Fibroblast of gingiva (primary cell): ENCODE measurements at places on chromosomes 1 and 21.

DNA sequence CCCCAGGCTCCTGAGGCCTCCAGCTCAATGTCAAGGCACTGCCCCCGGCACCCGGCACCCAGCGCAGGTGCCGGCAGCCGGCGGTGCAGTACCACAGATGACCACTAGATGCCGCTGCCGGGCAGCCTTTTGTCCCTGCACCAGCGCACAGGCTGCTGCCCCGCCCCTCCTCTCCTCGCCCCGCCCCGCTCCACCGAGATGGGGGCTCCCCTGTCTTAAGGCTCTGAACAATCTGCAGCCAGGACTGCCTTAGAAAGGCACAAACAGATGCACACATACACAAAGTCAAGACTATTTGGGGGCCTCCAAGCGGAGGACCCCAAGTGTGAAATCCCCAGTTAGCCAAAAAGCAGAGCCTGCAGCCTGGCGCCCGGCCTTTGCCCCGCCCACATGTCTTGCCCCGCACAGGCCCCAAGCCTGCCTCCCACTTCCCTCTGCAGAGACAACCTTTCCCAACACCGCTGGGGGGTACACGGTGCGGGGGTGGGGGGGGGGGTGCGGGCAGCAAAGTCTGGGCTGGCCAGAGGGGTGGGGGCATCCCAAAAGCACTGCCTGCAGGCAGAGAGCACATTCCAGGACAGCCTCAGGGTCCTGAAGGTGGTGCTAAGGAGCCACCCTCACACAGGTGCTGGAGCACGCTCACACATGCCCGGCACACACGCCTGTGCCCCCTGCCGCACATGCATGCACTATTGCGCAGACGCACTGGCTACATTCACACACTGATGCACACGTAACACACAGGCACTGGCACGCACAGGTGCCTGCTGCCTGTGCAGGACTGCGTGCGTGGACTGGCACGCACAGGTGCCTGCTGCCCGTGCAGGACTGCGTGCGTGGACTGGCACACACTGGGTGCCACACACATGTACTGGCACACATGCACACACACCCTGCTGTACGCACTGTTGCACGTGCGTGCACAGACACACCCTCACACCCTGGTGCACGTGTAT lies 37.1 kb downstream of the ARHGEF16 start:
- peak; percentile 23 for DNase-seq

GRCh38 chr1:172143384-172144055 lies 277.0 kb upstream of the C1orf105 start:
- peak; percentile 67 for DNase-seq

GRCh38 chr21:35909456-35910223 lies 150.7 kb downstream of the SETD4 start:
- DNase-seq, result no peak

DNA sequence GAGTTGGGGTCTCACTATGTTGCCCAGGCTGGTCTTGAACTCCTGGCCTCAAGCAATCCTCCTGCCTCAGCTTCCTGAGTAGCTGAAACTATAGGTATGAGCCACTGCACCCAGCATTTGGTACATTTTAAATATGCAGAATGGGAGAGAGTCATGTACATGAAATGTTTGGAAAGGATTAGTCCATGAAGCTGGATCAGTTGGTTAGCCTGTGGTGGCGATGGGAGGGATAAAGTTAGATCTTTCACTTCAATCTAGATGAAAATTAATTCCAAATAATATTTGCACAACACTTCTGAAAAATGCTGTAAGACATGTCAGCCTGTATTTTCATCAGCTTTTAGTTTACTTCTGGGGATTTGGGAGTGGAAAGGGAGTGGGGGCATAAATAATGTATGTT lies 188.9 kb downstream of the HUNK start:
- no peak for DNase-seq

- no peak for DNase-seq
Observed at GRCh38 chr1:64572222-64572900, 102.4 kb downstream of the CACHD1 start.

GRCh38 chr1:182766050-182766449 lies 23.5 kb upstream of the NPL start:
- no peak for DNase-seq

DNA sequence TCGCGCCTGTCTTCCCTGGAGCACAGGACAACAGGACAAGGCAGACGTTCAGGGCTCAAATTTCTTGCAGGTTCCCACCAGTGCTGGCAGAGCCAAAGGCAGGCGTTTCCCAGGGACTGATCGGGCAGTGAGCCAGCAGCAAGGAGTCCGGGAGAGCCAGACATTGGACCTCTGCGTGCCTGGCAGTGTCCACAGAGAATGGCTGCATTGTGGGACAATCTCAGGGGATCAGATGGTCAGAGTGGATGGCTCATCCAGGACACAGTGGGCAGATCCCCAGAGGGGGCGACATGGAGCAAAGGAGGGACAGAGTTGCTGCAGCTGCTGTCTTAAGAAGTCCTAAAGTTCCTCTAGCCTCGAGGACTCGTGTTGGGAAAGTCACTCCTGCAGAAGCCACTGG lies 4.6 kb downstream of the TMEM63A start:
- DNase-seq, result peak; percentile 48

GRCh38 chr1:59705466-59706302 lies 109.1 kb upstream of the HOOK1 start:
- DNase-seq, result peak; percentile 71

GRCh38 chr1:21691739-21692138 lies 22.6 kb upstream of the RAP1GAP start:
- DNase-seq, result no peak

DNA sequence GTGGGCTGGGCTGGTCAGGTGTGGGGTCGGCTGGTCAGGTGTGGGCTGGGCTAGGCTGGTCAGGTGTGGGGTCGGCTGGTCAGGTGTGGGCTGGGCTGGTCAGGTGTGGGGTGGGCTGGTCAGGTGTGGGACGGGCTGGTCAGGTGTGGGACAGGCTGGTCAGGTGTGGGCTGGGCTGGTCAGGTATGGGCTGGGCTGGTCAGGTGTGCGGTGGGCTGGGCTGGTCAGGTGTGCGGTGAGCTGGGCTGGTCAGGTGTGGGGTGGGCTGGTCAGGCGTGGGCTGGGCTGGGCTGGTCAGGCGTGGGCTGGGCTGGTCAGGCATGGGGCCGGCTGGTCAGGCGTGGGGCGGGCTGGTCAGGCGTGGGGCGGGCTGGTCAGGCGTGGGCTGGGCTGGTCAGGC lies 6.3 kb upstream of the FNDC10 start:
- DNase-seq, result no peak

DNA sequence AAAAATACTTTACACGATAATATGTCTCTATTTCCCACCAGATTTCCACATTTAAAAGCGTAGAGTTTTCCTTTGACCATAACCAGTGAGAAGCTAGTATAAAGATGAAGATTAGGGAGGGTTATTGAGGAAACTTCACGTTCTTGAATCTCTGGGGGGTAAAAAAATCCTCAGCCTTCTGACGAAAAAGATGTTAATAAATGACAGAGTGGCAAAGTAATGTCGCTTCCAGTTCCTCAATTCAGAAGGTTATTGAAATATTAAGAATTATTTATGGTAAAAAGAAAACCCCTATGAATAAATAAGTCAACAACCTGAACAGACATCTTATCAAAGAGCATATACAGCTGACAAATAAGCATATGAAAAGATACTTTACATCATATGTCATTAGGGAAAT lies 241.0 kb downstream of the GPATCH2 start:
- DNase-seq, result no peak

DNA sequence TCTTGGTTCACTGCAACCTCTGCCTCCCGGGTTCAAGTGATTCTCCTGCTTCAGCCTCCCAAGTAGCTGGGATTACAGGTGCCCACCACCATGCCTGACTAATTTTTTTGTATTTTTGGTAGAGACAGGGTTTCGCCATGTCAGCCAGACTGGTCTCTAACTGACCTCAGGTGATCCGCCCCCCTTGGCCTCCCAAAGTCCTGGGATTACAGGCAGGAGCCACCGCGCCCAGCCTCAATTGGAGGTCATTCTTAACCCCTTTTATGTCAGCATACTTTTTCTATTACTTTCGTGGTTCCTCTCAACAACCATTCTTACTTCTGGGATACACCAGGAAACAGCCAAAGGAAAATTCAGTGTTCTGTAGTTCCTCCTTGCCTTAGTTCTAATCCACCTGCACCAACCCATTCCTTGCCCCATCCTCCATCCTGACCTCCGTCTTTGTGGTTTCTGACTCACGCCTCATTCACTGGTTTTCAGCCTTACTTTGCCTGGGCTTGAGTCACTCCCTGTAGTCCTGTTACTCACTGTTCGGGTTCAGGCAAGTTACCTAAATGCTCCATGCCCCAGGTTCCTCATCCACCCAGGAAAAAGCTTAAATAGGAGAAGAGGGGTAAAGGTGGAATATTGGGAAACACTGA lies 12.9 kb upstream of the BCL10 start:
- DNase-seq, result peak; percentile 49

GRCh38 chr21:45022348-45022675 lies 52.1 kb upstream of the ADARB1 start:
- no peak for DNase-seq

DNA sequence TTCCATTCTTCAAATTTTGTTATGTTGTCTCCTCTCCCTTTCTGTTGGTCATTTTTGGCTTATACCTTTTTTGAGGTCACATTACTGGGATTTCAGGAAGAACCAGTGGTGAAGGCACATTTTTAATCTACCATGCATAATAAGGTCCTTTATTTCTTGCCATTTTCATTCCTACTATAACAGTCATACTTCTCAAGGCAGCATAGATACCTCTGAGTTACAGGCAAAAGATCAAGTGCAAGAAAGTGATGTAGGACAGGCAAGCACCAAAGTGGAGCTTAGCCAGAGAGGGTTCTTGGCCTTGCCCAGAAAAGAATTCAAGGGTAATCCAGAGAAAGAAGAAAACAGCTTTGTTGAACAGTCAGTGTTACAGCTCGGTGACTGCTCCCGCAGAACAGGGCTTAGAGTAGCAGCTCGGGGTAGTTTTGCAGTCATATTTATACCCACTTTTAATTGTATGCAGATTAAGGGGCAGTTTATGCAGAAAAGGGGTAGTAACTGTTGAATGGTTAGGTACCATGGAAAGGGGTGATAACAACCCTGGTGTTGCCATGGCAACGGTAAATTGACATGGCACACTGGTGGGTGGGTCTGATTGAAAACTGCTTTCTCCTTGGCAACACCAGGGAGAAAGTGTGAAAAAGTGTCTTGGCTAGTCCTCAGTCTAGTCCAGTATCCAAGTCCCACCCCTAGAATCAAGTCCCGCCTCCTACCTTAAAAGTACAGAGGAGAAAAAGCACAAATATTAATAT lies 39.6 kb upstream of the DOCK7 start:
- DNase-seq, result no peak

GRCh38 chr1:59108481-59109317 lies 188.2 kb upstream of the FGGY start:
- no peak for DNase-seq

DNA sequence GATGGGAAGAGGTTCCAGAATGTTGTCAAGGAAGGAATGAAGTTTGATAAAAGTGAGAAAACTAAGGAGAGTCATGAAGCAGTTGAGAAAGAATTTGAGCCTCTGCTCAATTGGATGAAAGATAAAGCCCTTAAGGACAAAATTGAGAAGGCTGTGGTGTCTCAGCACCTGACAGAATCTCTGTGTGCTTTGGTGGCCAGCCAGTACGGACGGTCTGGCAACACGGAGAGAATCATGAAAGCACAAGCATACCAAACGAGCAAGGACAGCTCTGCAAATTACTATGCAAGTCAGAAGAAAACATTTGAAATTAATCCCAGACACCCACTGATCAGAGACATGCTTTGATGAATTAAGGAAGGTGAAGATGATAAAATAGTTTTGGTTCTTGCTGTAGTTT lies 142.8 kb downstream of the CDC7 start:
- DNase-seq, result no peak

DNA sequence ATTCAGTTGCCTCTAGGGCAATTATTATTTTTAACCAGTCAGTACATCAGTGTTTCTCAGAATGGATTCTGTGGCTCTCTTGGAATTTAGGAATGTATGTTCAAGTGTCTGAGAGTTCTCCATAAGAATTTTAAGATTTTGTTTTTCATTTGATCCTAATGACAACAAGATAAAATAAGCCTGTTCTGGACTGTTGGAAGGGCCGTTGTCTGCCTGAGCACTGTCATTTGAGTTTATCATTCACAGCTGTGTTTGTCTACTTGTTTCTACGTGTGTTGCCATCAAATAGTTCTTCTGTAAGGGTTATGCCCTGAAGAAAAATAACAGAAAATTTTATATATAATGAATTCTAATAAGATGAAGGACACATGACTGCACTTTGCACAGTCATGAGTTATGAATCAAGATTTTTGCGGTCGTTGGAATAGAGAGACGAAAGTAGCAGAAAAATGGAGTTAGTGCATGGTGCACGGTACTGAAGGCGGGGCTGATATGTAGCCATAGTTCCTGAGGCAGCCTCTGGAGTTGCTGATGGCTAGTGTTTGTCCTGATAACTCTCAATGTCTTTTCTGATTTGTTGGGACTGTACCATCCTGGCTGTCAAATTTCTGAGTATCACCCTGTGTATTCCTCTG lies 92.5 kb downstream of the NOS1AP start:
- no peak for DNase-seq

- peak; percentile 86 for DNase-seq
Observed at GRCh38 chr21:43731891-43732711, 13.2 kb downstream of the PDXK start.

DNA sequence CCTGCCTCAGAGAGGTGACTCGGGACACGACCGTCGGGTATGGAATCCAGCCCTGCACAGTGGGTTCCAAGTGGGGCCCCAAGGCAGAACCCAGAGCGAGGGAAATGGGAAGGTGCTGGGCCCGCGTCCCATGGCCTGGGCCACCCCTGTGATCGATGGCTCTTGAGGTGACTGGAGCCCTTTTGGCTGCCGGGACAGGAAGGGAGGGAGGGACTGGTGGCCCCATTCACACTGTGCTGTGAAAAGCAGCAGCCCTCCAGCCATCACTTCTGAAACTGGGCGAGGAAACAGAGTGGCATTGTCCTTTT lies 110.4 kb upstream of the IFFO2 start:
- DNase-seq, result no peak

DNA sequence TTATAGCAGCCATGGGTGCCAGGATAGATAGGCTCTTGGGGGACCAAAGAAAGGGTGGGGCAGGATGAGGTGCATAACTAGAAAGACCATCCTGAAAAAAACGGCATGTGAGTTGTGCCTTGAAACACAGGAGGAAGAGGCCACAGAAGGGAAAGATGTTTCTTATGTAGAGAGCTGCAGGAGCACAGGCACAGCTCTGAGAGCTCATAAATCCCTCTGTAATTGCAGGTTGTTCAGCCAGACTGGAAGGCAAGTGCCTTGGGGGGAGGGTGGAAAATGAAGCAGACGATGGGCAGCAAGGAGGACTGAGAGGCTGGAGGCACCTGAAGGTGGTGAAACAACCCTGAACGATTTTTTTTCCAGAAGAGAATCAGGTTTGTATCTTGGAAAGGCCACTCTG lies 170.7 kb downstream of the NR5A2 start:
- no peak for DNase-seq

DNA sequence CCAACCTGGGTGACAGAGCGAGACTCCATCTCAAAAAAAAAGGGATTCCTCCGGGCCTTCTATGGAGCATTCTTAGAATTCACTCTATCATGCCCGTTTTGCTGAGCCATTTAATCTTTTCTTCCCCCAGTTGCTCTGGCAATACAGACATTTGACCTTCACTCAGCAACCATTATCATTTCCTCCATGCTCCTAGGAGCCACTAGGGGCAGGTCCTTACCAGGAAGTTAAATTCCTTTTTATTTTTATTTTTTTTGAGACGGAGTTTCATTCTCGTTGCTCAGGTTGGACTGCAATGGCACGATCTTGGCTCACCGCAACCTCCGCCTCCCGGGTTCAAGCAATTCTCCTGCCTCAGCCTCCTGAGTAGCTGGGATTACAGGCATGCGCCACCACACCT lies 9.7 kb upstream of the CGN start:
- DNase-seq, result no peak
